ENCODE measurements at places on chromosomes 11 and 22. TPM values are rescaled to one million over a fixed set of nuclear protein-coding genes. Genes with fewer than 3 reads are reported as not detected.

ANO1 gene
- total RNA-seq: 0.37 TPM

DNA sequence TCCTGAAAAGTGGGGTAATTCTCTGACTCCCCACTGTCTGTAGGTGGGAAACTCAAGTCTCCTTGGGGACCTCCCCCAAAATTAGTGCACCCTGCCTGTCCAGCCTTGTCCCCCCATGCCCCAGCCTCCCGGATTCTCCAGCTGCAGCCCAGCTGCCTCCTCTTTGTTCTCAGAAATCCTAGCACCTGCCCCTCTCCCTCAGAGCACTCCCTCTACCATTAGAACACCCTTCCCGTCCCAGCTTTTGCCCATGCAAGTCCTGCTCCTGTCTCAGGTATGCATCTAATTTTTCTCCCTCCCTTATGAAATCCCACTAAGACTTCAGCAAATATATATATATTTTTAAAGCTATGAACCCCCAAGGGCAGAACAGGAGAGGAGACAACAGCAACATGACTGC is 37.3 kb downstream of the LRFN4 start:
- no peak for DNase-seq

DNA sequence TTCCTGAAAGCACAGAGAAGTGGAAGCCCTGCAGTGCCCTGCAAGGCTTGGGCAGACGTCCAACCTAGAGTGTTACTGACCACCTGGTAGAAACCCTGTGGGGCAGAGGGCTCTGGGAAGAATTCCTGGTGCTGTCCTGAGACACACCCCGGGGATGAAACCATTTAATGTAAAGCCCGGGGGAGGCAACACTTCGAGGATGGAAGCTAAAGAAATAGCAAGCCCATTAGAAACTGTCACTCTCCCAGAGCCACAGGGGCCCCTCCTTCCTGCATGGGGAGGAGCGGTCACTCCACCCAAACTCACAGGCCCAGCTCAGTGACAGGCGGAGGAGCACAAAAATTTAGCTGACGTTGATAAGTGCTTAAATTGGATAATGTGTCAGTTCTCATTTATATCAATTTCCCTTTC is 57.6 kb downstream of the NRXN2 start:
- DNase-seq: no peak

- DNase-seq: no peak
Measured at GRCh38 chr11:19551457-19551856, 161.2 kb upstream of the NAV2 start.

PDGFB gene
- total RNA-seq: not detected

SAC3D1 gene
- total RNA-seq: 4.1 TPM

TRIM21 gene
- 40.5 TPM for total RNA-seq

- no peak for DNase-seq
Measured at GRCh38 chr11:17691976-17692375, 27.4 kb upstream of the MYOD1 start.

- DNase-seq: peak; percentile 49
Measured at GRCh38 chr11:68632802-68633201, 51.5 kb upstream of the GAL start.

ARAP1 gene
- total RNA-seq: 17.7 TPM

PHF21A gene
- 8.0 TPM for total RNA-seq

CTSW gene
- total RNA-seq: not detected

MYO18B gene
- total RNA-seq: not detected

PANX3 gene
- not detected for total RNA-seq

Measured in H4 (cell line).